ENCODE measurements at places on chromosomes 4 and X.

DNA sequence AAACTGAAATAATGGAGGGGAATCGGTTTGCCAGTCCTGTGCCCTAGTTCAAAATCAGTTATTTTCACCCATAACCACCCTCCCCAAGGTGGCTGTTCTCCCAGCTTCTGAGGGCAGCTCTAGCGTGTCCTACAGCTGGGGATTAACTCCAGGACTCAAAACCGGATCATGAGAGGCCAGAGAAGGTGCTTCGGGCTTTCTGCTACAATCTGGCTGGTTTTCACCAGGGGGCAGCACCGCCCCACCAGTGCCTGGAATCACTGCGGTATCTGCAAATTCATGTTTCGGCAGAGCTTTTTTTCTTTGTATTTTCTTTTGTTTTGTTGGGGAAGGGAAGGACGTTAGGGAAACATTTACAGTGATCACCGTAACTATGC, 28.4 kb downstream of the PDHA1 start:
- peak; percentile 70 for DNase-seq

GRCh38 chrX:154458116-154458953, at the start of gene PLXNA3:
Gene PLXNA3 (plus strand): TSS chrX:154458281. CDS start chrX:154460184, 1,903 bp downstream.
- peak; percentile 31 for DNase-seq

DNA sequence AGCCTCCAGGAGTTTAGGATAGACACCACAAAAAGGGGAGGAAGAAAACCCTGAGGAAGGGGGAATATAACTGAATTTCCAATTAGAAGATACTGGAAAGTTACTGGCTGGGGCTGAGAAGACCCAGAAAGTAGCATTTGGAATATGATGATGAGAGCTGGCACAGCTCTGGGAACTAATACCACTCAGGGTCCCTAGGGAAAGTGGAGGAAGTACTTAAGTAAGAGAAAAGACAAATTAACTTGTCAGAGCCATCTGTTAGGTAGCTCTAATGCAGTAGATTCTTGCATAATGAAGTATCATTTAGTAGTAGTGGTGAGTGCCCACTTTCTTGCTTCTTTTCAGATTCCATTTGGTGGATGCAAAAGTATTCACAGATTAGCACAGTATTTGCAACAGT, 90.8 kb upstream of the TSPAN5 start:
- no peak for DNase-seq

GRCh38 chr4:105061731-105062130, 84.9 kb upstream of the TET2 start:
- no peak for DNase-seq

DNA sequence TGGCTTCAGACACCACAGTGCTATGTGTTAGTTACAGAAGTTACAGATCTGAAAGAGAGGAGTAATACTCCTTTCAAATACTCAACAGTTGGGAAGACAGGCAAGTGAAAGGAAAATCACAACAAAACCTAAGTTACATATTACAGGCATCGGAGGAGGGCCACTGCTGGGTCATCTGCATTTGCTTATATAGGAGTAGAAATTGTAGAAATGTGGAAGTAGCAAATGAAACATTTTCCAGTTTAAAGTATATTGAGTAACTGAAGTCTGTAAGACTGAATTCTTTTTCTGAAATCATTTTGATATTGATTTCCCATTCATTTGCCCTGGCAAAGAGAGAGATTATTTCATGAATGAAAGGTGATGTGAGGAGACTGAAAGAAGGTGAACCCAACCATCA, 201.7 kb downstream of the SPRY1 start:
- DNase-seq: peak; percentile 45

- DNase-seq: no peak
Measured at GRCh38 chr4:945274-946102, 13.2 kb downstream of the TMEM175 start.

DNA sequence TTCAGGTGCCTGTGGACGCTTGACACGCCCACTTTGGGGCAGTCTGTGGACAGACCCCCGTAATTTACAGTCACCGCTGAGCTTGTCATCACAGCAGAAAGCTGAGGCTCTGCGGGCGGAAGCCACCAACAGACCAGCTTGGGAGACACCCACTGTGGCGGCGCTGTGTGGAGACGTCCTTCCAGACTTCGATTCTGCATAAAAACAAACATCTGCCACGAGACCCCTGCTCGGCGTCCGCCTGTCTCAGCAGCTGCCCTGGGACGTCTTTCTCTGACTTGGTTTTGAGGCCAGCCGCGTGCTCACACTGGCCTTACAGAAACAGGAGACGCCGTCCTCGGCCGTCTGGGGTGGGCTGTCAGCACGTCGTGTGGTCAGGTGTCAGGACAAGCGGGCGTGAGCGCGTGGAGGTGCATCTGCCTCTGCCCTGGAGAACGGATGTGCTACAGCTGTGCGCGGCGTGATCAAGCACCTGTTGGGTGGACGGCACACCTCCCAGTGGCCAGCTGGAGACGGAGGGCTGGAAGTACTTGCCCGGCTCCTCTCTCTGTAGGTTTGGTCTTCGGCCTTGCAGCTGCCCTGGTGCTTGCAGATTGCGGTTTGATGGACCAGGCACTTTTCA, 37.5 kb downstream of the PIGG start:
- DNase-seq: no peak

DNA sequence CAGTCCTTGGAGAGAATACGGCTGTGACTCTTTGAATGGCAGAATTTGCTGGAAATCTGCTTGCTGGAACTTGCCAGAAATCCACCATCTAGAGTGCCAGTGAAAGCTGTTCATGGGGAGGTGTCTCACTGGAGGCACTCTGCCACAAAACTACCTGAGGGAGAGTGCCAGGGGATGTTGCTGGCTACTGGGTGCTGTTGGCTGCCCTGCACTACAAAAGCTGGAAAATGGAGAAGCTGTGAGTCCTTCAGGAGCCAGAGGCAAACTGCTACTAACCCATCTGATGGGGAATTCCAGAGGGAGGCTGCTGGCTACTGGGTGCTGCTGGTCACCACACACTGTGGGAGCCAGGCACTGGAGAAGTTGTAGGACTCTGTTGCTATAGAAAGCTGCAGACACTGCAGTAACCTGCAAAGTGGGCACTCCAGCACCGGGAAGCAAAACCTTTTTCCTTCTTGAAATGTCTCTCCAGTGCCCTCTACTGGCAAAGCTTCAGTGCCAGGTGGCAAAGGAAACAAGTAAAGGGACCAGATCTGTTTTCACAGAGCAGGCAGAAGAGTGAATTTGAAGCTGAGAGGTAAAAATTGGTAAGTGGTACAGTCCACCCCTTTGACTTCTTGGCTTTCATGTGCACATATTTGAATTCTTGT, 47.8 kb upstream of the HSD17B10 start:
- peak; percentile 32 for DNase-seq

GRCh38 chr4:148782284-148782683, 340.1 kb upstream of the NR3C2 start:
- DNase-seq: no peak

- no peak for DNase-seq
Measured at GRCh38 chr4:88054229-88054628, 46.8 kb downstream of the PKD2 start.

- peak; percentile 36 for DNase-seq
Measured at GRCh38 chrX:49958727-49959485, 36.5 kb downstream of the CLCN5 start.

DNA sequence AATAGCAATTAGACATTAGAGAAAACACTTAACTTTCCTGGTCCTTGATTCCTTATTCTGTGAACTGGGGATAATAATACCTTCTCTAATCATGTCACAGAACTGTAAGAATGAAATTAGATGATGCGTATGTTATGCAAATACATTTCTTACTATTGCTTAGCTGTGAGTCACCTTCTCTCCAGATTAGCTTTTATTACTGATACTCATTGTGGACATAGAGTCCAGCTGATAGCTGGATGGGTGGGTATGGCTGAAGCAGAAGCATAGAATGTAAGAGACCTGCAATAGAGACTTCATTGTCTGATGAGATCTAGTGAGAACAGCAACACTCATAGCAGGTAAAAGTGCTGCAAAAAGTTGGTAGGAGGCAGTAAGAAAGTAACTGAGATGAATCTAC, 437.2 kb upstream of the ZFP42 start:
- no peak for DNase-seq

DNA sequence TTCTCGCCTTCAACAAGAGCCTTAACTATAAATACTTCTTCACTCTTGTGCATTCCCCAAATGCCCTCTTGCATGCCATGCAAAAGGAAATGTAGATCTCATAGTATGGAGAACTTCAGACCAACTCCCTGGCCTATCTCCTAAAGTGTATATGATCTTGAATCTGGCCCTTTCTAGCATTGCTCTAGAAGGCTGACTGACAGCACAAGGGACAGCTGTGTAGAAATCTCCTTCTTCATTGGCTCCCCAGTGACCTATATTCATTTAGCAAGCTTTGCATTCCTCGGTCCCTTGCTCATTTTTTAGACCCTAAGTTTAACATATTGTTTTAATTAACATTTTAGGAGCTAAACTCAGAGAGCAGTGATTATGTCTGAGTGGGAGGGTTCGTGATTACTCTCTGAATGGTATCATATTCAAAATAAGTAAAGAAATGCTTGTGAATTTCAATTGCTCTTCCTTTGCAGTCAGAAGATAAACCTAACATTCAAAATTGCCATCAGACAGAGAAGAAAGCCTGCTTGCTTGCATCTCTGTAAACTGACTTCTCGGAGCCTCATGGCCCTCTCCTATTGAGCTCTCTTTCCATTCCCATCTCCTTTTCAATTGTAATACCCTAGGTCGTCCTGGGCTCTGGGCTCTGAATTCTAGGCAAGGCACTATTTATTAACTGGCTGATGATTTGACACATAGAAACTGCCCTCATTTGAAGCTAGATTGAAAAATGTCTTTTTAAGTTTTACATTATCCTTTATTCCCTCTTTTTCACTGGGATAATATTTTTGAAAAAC, 120.3 kb upstream of the PRKG2 start:
- DNase-seq: no peak

DNA sequence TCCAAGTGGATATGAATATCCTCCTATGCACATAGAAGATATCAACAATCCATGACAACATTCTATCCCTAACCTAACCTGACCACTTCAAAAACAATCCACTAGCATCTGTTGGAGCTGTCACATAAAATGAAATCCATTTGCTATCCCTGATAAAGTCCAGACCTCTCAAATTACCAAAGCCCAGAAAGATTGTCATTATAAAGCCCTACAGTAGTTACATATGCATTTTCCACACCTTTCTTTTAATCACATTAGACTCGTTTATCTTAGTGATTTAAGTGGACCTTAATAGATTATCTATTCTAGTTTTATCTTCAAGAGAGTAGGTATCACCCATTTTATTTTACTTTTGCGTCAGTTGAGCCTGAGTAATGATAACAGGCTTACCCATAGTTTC, 30.6 kb downstream of the LDB2 start:
- no peak for DNase-seq

GRCh38 chr4:17511950-17512795, at the start of gene QDPR:
Gene QDPR (minus strand): TSS chr4:17512090. CDS start chr4:17512054, 36 bp downstream.
- DNase-seq: peak; percentile 71

- no peak for DNase-seq
Measured at GRCh38 chrX:13923845-13924244, 105.8 kb downstream of the GEMIN8 start.

- no peak for DNase-seq
Measured at GRCh38 chrX:30280428-30280827, 28.8 kb downstream of the NR0B1 start.

GRCh38 chr4:145815626-145816025, 123.0 kb downstream of the ZNF827 start:
- no peak for DNase-seq

DNA sequence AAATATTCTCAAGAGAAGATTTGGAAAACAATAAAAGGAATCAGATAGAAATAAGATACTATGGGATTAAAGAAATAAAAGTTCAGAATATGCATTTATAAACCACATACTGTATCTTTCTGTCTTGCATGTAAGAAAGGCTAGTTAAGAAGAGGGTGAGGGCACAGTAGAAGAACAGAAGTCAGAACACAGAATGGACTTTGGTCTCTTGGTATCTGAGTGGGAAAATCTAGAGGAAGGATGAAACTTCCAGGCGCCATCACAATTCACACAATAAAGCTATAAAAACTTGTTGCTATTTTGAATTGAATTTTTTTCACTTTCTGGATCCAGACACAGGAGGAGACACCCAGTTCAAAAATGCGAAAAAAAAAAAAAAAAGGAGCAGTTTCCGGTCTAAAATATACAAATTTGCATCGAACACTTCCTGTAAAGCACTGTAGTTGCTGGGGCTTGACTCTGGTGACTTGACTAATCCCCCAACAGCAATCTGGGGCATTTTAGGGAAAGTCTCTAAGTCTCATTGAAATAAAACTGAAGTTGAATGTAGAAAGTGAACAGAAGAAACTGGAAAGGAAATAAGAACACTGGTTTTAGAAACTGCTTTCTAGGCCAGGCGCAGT, 8.1 kb upstream of the NAAA start:
- no peak for DNase-seq

DNA sequence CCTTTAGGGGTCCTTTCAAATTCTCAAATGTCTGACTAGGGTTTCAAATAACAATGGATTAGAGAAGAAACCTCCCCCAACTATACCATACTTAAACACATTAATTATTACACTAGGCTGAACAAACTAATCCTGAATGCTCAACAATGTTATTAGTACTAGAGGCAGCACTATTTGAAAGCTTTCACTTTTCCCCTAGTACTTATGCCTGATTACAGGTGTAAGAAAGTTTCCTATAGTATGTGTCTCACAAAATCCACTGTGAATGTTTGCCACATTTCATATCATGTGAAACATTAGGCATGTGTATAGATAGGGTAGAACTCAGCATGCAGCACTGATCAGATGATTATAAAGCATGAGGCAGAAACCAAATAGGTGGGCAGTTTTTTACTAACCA, 336.2 kb downstream of the ZNF674 start:
- no peak for DNase-seq

- DNase-seq: no peak
Measured at GRCh38 chrX:69161786-69162349, 3.4 kb downstream of the PJA1 start.

DNA sequence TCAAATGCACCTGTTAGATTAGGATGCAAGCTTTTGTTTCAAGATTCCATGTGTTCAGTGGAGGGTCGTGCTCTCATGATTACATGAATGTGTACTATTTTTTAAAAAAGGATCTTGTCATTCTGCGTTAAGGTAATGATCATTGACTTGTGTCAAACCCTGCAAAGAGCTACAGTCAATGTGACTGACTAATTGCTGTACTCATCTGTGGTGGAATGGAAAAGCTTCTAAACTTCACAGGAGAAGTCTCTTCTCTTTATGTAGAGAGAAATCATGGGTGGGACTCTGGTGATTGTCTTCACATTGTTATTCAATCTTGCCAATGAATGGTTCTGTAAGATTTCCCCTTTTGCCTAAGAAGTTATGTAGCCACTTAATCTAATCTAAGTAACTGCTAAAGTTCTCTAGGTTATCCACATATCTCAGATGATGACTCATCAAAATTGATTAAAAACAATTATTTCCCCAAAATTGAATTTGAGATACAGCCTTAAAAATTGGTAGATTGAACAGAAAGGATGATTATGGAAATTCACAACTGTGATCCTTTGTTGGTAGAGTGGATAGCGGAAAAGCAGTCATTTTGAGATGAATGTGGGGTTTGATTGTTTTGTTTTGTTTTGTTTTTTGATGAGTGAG, 6.7 kb downstream of the MAGEE1 start:
- no peak for DNase-seq

DNA sequence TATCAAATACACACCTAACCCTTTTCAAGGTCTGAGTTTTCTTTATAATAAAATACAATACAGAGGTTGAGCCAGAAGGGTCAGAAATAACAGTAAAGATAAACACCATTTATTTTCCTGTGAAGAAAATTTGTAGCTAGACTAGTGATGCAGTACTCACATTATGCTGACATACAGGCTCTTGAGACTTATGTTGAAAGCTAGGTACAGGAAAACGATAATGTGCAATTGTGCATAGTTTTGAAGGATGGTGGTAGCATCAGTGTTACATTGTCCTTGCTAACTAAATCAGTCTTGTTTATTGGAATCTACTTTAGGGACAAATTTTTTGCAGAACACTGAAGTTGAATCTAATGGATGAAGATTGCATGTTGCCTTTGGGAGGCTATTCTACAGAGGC, 1877.2 kb downstream of the PCDH7 start:
- DNase-seq: no peak
